ENCODE measurements at places on chromosomes 7 and 10.

- DNase-seq: no peak
These were observed 17.7 kb upstream of the GPR37 start for GRCh38 chr7:124783271-124783670.

DNA sequence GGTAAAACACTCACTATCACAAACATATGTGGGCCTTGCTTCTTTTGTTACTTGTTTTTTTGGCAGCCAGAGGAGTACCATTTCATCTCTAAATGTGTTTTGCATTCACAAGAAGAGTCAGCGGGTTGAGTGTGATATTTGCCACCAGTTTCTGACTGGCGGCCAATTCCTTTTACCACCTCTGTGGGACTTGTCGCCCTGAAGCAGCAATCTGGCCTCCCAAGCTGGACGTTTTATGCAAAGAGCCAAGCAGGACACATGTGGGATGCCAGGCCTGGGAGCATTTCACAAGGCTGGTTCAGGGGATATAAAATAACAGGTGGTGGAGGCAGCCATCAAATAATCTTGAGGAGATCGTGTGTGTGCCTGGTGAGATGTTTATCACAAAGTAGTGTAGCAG is 61.8 kb upstream of the TRIL start:
- no peak for DNase-seq

DNA sequence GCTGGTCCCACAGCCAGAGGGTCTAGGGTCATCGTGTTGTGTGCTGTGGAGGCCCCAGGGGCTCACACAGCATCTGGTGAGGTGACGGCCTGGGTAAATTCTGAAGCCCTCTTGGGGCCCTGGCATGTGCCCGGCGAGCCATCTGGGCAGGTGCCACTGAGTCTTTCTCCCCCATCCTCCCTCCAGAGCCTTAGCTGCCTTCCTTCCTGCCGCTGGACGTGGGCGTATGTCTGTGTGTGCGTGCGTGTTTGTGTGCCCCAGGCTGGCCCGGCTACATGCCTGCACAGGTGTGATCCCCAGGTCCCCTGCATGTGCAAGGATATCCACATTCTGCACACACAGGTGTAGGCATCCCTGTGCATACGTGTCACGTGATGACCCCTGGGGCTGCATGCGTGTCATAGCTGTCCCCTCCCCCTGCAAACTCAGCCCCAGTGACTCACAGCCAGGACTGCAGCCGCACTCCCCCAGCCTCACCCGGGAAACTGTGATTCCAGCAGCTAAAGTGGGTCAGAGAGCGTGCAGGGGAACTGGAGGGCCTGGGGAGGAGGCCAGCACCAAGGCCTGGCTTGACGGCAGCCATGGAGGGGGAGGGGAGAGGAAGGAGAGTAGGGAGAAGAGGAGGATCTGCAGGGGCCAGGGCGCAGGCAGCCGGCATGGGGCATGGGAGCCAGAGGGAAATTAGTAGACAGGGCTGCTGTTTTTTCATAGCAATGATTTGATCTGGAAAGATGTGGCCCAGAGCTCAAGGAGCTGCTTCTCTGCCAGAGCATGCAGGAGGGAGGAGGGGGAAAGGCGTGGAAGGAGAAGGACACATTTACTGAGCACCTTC is 46.4 kb downstream of the ELFN1 start:
- peak; percentile 57 for DNase-seq

- DNase-seq: no peak
These were observed 22.5 kb upstream of the MGAM2 start for GRCh38 chr7:142089035-142089434.

DNA sequence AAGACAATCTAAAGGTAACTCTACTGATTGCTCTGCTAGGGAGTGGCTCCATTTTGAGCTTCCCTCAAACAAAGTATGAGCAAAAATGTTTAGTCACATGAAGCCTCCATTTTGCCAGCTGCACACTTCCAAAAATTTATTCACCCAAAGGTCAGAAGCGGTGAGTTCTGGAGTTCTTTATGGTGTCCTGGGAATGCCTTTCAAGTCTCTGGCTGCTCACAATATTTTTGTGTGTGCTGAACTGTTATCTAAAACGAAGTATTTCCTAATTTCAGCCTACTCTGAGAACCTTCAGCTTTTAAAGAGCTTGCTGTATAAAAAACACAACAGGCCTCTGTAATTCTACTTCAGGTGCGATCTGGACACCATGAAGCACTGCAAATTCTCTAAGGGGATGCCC is 15.6 kb downstream of the NRCAM start:
- no peak for DNase-seq

GRCh38 chr10:98326621-98327027 is 58.6 kb upstream of the LOXL4 start:
- no peak for DNase-seq

- DNase-seq: peak; percentile 47
These were observed 2.7 kb downstream of the VGF start for GRCh38 chr7:101162551-101163278.

GRCh38 chr7:1729183-1729582 is 59.1 kb downstream of the ELFN1 start:
- DNase-seq: no peak

DNA sequence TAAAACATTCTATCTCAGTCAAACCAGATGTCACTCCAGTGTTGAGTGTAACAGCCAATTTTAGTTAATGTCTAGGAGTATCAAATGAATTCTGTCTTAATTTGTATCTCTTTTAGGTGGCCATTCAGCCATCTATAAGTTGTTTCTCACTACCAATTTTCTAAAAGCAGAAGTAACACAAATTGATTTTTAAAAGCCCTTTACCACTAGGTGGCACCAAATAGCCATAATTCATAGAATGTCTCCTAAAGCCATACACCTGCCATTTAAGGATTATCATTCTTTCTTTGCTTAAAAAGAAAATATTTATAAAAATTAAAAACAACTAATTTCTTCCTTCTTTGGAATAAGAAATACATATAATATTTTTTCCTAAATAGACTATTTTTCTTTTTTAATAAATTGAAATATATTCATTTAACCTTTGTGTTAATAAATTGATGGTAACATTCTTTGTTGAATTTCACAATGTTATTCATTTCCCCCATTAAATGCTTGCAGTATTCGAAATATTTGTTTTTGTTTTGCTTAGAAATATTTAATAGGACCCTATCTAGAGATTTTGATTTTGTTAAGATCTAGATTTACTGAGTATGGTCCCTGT is 107.8 kb upstream of the PPP1R3A start:
- DNase-seq: peak; percentile 65

DNA sequence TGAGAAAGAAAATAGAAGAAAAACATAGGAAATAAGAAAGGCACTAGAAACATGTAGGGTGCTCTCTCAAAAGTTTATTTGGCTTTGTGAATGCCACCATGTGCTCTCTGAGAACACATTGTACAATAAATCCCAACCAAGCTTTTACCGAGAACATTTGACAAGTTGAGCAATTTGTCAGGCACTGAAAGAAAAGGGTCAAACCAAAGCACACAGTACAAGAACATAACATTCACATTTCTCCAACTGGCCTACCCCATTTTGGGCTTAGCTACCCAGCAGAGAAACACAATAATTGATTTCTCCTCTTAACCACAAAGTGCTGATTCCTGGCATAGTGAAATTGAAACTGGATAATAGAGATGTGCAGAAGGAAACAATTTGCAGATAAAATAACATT is 69.2 kb upstream of the SLC39A12 start:
- peak; percentile 21 for DNase-seq

GRCh38 chr7:143914938-143915652 is 13.1 kb upstream of the TCAF1 start:
- no peak for DNase-seq

- DNase-seq: no peak
These were observed 126.3 kb downstream of the MAD1L1 start for GRCh38 chr7:2106440-2106839.

GRCh38 chr7:136326045-136326609 is 349.0 kb upstream of the MTPN start:
- no peak for DNase-seq

- no peak for DNase-seq
These were observed 94.0 kb downstream of the SORBS1 start for GRCh38 chr10:95467162-95467599.

- peak; percentile 76 for DNase-seq
These were observed 19.3 kb downstream of the TCAF1 start for GRCh38 chr7:143882604-143883078.

GRCh38 chr10:84329986-84330651 is 1.7 kb downstream of the CCSER2 start:
- no peak for DNase-seq

DNA sequence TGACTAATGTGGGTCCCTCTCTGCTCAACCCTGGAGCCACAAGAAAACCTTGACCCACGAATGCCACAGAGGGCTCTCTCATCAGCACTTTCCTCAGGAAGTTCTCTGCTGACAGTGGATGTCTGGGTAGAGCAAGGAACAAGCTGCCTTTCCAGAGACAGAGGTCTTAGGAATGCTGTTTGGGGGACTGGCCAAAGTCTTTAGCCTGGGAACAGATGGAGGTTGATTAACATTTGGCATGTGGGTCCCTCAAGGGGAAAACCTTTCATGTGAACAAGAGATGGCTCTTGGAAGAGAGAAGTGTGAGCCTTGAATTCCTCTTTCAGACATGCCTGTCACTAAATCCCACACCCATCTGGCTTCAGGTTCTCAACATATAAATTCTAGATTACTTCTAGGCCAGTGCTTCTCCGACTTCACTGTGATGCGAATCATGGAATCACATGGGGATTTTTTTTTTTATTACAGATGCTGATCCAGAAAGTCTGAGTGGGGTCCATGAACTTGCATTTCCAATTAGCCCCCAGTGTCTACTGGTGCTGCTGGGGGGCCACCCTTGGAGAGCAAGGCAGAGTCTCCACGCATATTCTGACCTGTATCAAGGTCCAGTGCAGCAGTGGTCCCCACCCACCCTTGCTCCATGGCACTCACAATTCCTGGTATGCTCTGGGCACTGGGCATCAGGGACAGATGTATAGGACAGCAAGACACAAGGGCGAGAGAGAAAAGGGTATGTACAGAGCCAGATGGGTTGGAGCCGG is 360.4 kb downstream of the CXCL12 start:
- peak; percentile 13 for DNase-seq

- DNase-seq: no peak
These were observed 808.8 kb downstream of the GRM8 start for GRCh38 chr7:126443951-126444350.
